ENCODE measurements at places on chromosomes 1 and 21. TPM values are rescaled to one million over a fixed set of nuclear protein-coding genes. Genes with fewer than 3 reads are reported as not detected.

DNA sequence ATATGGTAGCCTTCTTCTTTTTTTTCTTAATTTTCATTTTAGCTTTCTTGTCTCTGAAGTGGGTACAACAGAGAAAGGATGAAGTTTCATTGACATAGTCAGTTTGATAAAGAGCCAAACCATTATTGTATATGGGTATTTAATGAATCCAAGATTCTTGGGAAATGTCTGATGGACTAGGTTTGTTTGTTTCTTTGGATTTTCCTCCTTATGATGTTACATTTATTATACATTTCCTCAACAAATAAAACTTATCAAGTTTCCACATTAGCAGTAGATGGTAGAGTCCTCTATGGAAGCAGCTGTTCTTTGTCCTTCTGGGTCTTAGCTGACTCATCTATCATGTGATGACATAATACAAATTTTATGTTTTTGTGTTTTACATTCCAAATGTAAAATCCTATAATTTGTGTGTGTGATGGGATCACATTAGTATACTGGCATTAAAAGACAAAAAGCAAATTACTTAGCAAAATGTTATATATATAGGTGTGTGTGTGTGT, 6.0 kb downstream of the COL24A1 start:
- DNase-seq, result no peak

DNA sequence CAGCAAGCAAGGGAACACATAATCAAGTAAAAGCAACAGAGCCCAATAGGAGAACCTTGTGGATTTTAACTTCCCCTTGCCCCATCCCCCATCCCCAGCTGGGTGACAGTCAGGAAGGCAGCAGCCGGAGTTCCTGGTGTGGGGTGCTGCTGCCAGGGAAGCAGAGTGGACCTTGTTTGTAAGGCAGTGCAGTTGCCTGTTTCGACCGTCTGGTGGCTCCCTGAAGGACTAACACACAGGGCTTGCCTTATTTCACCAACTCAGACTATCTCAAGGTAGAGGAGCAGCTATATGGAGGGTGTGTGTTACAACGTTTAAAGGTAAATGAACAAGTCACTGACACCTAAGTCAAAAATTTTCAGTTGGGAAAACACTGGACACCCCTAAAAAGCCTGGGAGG, 6.6 kb downstream of the KRTAP10-8 start:
- no peak for DNase-seq

- no peak for DNase-seq
These were observed 117.4 kb upstream of the B3GALT2 start for GRCh38 chr1:193303849-193304248.

- no peak for DNase-seq
These were observed 42.3 kb upstream of the SLC6A9 start for GRCh38 chr1:44073528-44073927.

DNA sequence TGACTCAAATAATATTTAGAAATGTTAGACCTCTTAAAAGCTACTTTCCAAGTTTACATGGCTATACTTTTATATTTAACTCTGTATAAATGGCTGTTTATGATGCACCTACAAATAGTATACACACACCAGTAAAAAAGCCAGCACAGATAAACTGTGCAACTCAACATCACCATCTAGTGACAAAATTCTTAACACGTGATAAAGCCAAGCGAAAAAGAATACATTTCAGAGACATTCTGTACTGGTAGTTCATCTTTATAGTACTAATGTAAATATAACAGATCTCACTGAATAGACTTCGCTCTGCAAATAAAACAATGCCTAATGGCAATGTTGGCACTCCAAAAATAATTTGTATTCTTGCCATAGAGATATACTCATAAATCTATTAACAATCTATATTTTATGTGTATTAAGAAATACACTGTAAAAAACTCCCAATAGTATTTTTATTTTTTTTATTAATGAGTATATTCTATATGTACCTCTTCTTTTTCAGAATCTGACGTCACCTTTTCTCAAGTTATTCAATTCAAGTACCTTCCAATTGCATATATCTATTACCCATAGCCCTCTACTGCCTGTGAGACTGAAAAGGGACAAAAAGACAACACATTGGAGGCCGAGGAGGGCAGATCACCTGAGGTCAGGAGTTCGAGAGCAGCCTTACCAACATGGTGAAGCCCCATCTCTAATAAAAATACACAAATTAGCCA, 100.2 kb downstream of the DPYD start:
- DNase-seq, result peak; percentile 17

DNA sequence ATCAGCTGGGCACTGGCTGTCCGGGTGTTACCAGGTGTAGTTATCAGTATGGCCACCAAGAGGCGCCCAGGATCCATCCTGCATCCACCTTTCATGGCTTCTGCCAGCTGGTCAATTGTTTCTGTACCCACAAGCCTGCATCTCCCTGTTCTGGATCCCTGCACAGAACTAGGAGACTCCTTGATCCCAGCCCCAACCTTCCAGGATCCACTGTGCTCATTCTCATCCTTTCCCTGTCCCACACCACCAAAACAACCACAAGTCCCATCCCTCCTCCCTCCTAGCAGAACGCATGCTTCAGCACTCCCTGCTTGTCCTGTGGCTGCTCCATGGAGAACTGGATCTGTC, 27.2 kb upstream of the FOXE3 start:
- peak; percentile 52 for DNase-seq

Gene CACHD1
- total RNA-seq, result 3.1 TPM

Gene FAM163A
- not detected for total RNA-seq

Gene ERICH3
- not detected for total RNA-seq

Gene HSD3B1
- total RNA-seq, result not detected

All from Caki2 (cell line).